ENCODE measurements at places on chromosomes 7 and 10.

GRCh38 chr10:51879238-51879637 is 179.8 kb upstream of the CSTF2T start:
- peak; percentile 23 for DNase-seq

DNA sequence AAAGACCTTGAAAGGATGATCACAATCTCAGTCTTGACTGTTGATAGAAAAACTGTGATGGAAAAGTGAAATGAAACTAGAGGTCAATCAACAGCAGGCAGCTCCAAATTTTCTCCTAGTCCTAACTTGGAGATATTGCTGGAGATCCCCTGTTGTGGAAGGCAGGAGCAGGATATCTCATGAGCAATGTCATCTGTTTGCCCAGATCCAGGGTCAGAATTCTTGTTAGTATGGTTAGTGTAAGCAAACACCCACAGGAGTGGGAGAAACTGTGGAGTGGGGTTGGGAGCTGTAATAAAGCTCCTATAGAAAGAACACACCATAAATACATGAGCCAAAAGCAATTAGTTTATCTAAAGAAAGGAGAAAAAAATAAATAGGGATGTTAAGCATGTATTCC is 169.0 kb downstream of the AKR1D1 start:
- no peak for DNase-seq

DNA sequence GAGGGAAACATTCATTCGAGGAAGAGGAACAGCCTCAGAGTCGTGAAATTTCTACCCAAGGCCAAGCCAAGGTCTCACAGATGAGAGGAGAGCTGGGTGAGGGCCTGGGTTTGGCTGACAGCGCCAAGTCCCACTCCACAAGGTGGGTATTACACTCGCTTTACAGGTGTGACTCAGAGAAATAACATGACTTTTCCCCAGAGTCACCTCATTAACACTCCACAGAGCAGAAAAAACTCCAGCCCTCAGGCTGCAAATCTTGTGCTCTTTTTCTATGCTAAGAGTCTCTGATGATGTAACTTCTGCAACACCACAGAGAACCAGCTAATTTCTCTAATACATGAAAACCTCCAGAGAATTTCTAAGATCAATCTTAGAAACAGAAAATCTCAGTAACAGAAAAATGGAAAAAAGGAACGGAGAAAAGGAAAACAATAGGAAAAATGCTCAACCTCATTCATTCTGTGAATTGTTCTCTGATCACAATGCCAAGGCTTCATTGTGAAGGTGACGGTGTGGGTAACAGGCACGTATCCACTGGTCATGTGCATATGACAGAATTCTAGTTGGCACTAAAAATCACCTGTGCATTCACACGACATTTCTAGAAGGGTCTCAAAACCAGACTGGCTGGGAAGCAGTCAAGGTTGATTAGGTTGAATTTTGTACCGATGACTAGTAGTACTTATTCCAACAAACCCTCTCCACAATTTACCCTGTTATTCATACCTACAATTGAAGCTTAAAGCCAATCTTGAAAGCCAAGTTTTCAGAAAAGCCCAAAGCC is 20.3 kb downstream of the YWHAG start:
- no peak for DNase-seq

DNA sequence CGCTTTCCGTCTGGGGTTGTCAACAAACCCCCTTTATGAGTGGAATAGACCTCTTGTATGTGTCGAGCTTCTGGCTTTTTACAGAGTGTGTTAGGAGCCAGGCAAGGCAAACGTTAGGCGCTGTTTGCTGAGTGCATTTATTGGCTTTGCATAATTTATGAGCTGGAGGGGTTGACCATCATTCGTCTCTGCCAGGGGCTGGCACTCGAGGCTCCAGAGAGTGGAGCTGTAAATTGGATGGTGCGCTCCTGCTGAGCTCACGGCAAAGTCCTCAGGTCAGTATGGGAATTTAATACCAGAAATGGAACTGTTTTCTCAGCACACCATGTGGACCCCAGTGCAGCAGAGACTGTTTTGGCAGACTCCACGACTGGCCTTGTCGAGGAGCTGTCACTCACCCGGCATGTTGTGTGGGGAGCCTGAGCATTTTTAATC is 699.4 kb upstream of the GALNT17 start:
- no peak for DNase-seq

DNA sequence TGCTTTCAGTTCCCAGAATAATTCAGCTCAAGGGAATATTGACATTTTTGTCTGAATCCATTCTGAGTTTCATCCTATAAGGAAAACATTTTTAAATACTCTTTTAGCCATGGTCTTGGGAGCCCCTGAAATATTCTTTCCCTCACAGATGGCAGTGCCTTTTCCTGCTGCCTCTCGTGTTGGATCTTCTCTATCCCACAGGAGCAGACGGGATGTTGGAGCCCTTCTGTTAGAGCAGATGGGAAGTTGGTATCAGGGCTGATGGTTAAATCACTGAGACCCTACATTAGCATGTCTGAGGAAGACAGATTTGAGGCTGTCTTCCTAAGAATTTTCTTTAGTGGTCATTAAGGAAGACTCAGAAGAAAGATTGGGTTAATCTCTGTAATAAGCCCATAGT is 737.8 kb downstream of the LRMDA start:
- DNase-seq: no peak

DNA sequence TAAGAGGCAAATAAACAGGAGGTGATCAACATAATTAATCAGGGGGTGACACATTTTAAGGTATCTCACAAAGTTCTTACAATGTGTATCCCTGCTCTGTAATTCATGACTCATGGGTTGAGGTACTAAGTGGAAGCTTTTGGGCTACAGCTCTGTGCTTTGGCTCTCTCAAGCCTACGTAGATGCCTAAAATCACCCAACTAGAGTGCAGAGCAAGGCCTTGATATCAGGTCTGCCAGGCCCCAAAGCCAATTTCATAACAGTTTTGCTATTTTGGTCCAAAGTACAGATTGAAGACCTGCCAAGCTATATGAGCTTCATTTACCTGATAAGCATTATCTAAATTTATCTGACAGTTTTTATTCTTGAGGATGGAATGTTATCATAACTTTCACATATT is 175.3 kb upstream of the BET1 start:
- DNase-seq: no peak

Data from stimulated activated naive CD8-positive, alpha-beta T cell treated with anti-CD3 and anti-CD28 coated beads, Interleukin-15, amount 100 ng/mL, for 72 hours (primary cell).